ENCODE measurements at places on chromosomes 4 and X.

DNA sequence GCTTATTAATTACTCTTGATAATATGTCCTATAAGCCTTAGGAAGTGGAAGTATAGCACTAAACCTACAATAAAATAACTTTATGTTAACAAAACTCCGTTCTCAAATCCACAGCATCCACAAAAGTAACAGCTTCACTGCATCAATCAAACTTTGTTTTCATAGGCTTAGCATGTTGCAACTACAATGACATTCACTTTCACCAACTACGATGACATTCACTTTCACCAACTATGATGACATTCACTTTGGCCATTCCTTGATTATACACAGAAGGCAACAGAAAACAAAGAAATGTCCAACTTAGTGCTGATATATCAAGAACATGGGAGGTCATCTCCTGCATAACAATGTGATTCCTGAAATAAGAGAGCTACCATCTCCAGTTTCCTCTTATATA is 44.3 kb downstream of the FBXL5 start:
- DNase-seq = no peak

DNA sequence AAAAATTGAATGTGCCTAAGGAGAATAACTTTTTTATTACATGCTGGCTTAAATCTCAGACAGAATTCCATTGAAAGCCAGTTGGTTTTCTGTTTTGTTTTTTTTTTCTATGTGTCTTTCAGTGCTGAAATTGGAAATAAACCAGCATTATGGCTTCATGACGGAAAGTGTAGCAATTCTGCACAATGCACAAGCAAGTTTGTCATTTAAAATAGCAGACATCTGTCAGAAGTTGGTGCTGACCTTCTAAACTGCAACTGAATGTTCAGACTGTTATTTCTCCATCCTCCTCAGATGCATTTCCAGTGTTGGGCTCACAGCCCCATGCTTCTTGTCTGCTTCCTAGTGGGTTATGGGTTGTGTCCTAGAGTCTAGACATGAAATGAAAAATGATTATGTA is 107.2 kb upstream of the LIMCH1 start:
- DNase-seq = no peak

DNA sequence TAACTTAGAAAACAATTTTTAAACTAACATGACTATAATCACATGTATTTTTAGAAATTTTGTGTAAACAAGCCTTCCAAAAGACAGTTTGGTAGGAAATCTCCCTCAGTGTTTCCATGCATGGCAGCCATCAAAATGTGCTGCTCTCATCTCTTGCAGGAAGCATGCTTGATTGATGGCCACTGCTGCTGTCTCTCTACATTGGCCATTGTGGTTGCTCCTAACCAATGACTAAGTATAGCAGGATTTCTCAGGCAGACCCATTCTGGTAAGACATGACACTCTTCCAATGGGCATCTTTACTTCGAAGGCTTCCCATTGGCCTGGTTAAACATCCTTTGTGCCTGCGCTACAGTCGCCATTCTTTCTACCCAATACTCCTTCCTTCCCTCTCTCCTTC is 78.9 kb upstream of the GUCY1A1 start:
- DNase-seq = no peak

- DNase-seq = no peak
Observed at GRCh38 chr4:189083769-189084168, 856.9 kb upstream of the FRG1 start.

DNA sequence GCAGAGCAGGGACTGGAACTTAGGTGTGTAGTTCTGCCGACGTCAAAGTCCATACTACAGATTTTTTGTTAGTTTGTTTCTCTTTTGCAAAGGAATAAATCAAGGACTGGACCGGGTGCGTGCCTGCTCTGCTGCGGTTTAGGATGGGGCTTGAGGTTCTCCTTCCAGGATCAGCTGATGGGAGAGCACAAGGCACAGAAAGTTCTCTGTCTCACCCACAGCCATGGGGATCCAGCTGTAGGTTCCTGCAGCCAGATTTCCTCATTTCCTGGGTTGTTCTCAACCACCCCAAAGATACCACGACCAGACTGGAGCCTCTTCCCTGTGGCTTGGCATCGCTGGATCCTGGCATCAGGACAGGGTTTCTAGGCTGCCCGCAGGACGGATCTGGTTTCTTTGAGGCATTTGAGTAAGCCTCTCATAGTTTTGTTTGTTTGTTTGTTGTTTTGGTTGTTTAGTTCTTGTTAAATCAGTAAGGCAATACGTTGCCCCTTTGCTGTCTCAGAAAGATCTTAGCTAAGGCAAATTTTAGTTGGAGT is 789 bp upstream of the SRPX start:
- DNase-seq = no peak

GRCh38 chr4:148216866-148217814 is 225.1 kb downstream of the NR3C2 start:
- peak; percentile 62 for DNase-seq

- no peak for DNase-seq
Observed at GRCh38 chrX:120504569-120504968, 35.5 kb upstream of the LAMP2 start.

GRCh38 chr4:1327526-1328266 is 19.3 kb upstream of the UVSSA start:
- DNase-seq = no peak

DNA sequence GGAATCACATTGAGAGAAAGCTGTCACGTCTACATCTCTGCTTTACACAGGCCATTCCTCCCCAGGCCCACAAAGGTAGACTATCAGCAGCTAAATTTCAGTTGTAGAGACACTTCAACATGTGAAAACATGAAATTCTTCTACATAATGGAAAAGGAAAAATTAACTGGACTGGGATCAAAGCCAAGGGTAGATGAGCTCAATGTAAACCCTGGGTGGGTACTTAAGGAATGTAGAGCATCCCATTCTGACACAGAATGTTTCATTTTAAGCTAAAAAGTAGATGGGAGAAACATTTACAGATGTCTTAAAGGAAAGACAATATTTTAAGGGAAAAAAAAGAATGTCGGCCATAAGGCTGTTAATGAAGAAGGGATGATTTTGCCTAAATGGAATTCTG is 51.3 kb upstream of the NPNT start:
- DNase-seq = no peak

GRCh38 chr4:124650614-124651013 is 61.9 kb downstream of the ANKRD50 start:
- no peak for DNase-seq

- no peak for DNase-seq
Observed at GRCh38 chrX:150565551-150565950, 2.9 kb upstream of the MTM1 start.

DNA sequence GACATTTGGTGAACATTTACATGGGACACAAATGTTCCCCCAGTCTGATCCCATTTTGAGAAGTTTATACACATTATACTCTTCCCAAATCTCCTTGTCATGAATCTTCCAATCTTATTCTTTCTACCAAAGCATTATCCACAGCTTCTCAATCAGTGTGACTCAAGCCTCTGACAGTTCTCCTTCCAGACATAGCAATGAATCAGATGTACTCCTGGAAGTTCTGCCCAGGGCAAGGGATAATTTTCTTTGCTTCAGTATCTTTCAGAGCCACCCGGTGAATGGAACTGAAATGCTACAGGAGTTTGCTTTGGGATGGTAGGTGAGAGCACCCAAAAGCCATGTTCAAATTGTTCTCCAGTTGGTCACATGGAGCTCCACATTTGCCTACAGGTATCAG is 145.5 kb downstream of the ANXA5 start:
- DNase-seq = no peak

DNA sequence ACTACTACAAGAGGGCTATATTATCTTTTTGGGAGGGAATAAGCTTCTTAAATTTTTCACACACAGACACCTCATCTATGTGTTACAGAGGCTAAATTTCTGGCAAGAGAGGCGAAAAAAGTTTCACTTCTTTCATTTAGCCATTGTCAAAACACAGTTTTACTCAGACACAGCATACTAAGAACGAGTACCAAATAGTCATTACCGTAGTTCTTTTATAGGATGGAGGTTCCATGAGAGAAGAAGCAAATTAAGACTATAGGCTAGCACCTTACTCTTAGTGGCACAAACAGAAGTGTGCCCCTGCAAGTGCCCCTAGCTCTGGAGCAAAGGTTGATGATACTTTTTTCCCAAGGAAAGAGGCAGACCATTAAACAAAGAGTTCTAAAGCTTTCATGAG is 26.2 kb downstream of the UGT2B7 start:
- DNase-seq = no peak

DNA sequence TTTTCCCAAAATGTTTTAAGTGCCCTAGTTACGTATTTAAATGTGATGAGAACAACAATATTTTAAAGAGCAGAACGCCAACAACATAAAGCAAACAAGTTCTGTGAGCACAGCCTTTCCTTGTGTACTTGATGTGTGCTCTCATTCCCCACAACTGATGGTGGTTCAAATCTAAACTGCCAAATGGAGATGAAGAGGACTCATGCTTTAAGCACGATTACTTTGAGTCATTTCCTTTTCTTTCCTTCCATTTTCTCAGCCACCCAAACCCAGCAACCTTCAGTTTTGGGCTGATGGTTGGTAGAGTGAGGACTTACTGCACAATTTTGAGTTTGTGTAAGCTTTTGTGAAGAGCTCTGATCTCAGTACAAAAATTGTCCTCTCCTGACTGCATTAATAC is 1.7 kb downstream of the NSD2 start:
- no peak for DNase-seq

GRCh38 chr4:145533001-145533400 is 51.3 kb downstream of the SMAD1 start:
- no peak for DNase-seq
